ENCODE measurements at places on chromosomes 6 and 20. TPM values are rescaled to one million over a fixed set of nuclear protein-coding genes. Genes with fewer than 3 reads are reported as not detected.

GRCh38 chr6:107413966-107414645, 45.3 kb downstream of the PDSS2 start:
- DNase-seq = no peak

GRCh38 chr6:3442431-3443220, 14.2 kb downstream of the SLC22A23 start:
- DNase-seq = no peak

DNA sequence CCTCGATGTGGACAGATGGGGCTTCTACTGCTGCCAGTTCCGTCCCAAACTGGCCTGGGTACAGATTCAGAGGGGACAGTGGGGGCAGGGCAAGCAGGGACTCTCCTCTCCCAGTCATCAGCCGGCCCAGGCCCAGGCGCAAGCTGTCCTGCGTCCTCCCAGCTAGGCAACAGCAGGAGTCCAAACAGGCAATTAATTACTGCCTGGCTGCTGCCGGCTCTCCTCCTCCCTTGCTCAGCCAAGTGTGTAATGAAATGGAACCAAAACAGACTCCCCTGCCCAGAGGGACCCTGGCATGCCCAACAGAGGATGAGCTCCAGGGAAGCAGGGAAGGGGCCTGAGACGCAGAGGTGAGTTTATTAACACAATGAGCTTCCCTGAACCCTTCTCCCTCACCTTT, 17.8 kb upstream of the SLC32A1 start:
- no peak for DNase-seq

DNA sequence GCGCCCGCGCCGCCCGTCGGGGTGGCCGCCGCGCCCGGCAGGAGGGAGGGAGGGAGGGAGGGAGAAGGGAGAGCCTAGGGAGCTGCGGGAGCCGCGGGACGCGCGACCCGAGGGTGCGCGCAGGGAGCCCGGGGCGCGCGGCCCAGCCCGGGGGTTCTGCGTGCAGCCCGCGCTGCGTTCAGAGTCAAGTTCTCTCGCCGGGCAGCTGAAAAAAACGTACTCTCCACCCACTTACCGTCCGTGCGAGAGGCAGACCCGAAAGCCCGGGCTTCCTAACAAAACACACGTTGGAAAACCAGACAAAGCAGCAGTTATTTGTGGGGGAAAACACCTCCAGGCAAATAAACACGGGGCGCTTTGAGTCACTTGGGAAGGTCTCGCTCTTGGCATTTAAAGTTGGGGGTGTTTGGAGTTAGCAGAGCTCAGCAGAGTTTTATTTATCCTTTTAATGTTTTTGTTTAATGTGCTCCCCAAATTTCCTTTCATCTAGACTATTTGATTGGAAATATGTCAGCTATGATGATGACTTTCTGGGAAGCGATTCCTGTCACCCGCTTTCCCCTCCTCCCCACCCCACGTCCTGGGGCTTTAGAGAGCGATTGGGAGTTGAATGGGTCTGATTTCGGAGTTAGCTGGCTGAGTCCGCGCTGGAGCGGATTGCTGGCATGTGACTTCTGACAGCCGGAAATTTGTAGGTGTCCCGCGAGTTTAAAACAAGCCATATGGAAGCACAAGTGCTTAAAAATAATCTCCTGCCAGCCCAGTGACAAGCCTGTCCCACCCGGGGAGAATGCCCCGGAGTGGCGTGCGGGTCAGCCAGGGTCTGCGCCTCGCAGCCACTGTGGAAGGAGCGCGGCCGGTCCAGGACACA, 1.1 kb downstream of the ESR1 start:
- no peak for DNase-seq

- DNase-seq = no peak
These were observed 20.5 kb upstream of the CDKN1A start for GRCh38 chr6:36657942-36658544.

- DNase-seq = no peak
These were observed 21.4 kb downstream of the ARFGEF3 start for GRCh38 chr6:138182939-138183789.

The HEY2 gene
- 0.12 TPM for total RNA-seq

The SLC18B1 gene
- 5.1 TPM for total RNA-seq

Measured in activated T-cell treated with anti-CD3 and anti-CD28 coated beads, Interleukin-2, amount 50 U/mL, for 72 hours (primary cell).